Ecto neural progenitor cell (in vitro differentiated cells): ENCODE measurements at places on chromosomes 4 and X.

GRCh38 chr4:128163177-128164117 is 102.3 kb downstream of the LARP1B start:
- no peak for DNase-seq

GRCh38 chr4:182838535-182838934 is 78.7 kb downstream of the DCTD start:
- DNase-seq, result no peak

- DNase-seq, result no peak
Observed at GRCh38 chrX:112636288-112636687, 43.5 kb downstream of the LHFPL1 start.

GRCh38 chr4:75141162-75141561 is 208.2 kb downstream of the PARM1 start:
- DNase-seq, result no peak

GRCh38 chrX:84186603-84187532 is 1.1 kb downstream of the RPS6KA6 start:
- DNase-seq, result no peak

GRCh38 chr4:151087467-151087866 is 12.0 kb upstream of the RPS3A start:
- DNase-seq, result no peak

GRCh38 chrX:38357747-38358673 is 5.6 kb downstream of the OTC start:
- DNase-seq, result no peak

DNA sequence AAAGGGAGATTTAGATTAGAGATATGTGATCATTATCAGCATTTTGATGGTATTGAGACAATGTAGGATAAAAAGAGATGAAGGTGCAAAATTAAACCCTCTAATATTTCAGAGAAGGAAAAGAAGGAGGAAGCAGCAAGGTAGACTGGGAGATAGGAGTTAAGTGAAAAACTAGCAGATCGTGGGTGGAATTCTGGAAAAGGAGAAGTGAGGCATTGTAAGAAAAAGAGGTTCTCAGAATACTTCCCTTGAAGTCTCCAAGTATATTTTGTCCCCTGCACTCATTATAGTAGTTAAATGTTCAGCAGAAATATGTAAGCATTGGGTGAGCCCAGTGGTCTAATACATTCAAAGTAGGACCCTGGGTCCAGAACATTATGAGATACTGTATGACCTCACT is 30.3 kb downstream of the COPS4 start:
- no peak for DNase-seq

GRCh38 chr4:146545102-146545501 is 23.4 kb upstream of the SLC10A7 start:
- no peak for DNase-seq

GRCh38 chr4:137644201-137644600 is 111.9 kb upstream of the PCDH18 start:
- DNase-seq, result no peak

DNA sequence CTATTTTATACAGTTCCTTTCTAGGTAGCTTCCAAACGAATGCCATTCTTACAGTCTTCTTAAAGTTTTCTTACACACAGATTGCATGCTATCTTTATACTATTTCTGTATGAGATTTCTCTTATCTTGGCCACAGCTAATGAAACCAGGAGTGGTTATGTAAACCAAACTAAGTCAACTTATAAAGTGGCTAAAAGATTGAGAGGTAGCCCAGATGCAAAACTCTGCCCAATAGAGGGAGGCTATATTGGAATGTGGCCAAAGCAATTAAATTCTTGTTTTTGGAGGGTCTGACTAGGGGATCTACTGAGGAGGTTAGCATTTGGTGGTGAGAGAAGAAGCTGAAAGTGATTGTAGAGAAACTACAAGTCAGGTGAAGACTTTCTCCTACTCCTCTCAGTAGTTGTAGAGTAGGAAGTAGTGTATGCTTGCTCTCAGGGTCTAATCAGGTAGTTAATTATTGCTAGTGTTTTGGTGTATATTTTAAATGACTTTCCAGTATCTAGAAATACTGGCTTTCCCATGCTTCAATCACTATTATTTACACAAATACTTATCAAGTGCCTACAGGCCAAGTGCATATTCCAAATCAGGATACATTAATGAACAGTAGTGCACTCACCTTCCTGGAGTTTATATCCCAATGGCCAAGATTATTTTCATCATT is 104.2 kb upstream of the HPGD start:
- no peak for DNase-seq

DNA sequence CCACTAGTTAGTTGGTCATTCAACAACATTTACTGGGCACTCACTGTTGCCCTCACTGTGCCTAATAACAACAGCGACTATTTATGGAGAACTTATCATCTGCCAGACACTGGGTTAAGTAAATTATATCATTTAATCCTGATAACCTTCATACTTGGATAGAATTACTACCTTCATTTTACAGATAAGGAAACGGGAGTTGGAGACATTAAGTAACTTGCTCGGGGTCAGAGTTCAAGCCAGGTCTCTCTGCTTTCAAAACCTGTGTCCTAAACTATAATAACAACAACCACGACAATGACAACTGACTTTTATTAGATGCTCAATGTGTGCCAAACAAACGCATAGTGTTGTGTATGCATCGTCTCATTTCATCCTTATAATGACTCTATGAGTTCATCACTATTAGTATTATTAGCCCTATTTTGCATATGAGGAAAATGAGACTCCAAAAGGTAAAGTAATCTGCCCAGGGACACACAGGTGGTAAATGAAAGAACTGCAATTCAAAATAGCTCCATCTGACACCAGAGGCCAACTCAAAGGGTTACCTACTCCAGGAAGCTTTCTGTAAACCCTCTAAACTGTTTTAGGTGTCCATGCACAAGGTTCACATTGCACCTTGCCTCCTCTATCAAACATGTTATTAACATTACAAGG is 98.4 kb upstream of the ACSL4 start:
- DNase-seq, result no peak

GRCh38 chr4:11615601-11616000 is 186.9 kb upstream of the HS3ST1 start:
- no peak for DNase-seq

DNA sequence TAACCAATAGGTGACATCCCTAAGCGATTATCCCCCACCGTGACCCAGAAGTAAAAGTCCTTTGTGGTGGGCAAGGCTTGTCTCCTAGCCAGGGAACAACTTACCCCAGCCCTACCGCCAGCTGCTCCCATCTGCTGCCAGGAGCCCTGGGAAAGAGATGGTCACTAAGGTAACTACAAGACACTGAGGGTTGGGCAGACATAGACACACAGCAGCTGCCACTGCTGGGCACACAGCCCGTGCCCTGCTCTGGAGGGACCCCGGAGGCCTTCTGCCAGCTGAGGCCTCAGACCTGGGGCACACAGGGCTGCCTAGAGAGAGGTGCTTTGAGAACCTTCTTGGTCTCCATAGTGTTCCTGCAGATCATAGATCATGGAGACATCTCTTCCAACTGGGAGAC is 53.0 kb upstream of the PROM1 start:
- no peak for DNase-seq

GRCh38 chr4:1404573-1405253 is 1.5 kb downstream of the NKX1-1 start:
- DNase-seq, result peak; percentile 42

DNA sequence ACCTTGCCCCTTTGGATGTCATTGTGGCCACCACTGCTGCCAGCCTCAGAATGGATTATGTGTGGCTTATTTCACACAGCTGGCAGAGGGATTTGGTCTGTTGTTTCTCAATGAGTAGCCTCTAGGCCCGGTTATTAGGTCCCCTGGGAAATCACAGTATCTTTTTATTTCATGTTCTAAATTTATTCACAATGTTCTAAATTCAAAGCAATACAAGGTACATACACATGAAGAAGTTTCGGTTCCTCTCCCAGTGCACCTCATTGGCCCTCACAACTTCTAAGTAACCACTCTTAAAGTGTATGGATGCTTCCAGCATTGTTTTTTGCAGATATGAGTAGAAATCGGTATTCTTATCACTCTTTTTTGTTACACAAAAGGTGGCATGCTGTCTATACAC is 262.7 kb downstream of the RCHY1 start:
- DNase-seq, result no peak

GRCh38 chr4:94426783-94427182 is 25.0 kb upstream of the PDLIM5 start:
- no peak for DNase-seq

DNA sequence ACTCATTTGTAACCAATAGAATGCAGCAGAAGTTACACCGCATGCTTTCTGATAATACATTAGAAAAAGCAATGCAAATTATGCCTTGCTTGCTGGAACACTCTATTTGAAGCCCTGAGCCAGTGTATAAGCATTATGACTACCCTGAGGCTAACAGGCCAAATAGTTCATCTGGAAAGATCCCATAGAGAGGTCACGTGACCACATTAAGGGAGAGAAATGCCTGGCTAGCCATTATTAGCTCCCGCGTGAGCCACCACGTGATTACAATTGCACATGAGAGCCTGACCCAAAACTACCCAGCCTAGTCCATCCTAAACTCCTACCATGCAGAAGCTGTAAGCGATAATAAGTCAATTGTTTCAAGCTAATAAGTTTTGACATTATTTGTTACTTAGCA is 472.9 kb upstream of the GALNTL6 start:
- no peak for DNase-seq

DNA sequence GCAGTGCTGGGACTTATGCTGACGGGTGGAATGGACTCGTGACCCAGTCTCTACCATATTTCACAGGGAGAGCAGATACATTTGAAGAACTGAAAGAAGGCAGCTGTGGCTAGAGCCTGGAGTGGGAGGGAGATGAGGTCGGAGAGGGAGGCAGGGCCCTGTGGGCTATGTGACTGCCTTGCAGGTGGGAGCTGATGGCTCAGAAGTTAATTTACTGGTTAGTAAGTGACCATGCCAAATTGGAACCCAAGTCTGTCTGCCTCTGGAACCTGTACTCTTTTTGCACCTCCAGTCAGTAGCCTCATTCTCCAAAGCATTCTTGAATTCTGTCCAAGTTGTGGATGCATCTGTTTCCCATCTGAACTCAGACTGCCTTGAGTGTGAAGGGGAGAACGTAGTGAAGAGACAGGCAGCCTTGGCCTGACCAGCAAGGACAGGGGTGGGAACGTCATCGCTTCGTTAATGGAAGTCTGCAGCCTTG is 92.3 kb downstream of the REPS2 start:
- DNase-seq, result no peak

DNA sequence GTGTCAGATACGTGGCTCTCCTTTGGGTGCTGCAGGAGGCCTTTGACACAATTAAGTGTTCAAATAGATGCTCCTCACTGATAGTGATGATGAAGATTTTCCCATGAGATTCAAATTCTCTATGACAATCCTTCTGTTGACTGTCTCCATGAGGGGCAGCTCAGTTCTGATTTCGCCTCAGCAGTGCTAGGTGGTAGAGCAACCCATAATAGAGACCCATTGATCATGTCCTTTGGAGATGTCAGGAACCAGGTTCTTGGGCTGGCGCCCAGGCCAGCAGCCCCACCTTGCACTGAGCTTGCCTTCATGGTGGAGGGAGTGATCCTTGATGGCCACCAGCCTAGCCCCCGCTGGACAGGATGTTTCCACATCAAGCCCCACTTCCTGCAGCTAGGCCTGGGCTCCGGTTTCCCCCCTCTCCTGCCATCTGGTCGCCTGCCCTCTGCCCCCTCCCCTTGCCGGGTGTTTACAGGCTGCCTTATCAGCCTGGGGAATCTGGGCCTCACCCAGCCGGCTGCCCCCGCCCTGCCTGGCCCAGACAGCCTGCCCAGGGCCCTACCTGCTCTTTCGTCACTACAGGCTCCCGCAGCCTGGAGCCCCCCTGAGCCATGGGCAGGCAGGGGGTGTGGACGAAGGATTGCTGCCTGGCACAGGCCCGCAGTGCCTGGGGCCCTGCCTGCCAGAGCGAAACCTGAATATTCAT is 12.6 kb downstream of the ELF4 start:
- DNase-seq, result no peak

GRCh38 chr4:7845493-7846128 is 94.0 kb downstream of the AFAP1 start:
- DNase-seq, result no peak

DNA sequence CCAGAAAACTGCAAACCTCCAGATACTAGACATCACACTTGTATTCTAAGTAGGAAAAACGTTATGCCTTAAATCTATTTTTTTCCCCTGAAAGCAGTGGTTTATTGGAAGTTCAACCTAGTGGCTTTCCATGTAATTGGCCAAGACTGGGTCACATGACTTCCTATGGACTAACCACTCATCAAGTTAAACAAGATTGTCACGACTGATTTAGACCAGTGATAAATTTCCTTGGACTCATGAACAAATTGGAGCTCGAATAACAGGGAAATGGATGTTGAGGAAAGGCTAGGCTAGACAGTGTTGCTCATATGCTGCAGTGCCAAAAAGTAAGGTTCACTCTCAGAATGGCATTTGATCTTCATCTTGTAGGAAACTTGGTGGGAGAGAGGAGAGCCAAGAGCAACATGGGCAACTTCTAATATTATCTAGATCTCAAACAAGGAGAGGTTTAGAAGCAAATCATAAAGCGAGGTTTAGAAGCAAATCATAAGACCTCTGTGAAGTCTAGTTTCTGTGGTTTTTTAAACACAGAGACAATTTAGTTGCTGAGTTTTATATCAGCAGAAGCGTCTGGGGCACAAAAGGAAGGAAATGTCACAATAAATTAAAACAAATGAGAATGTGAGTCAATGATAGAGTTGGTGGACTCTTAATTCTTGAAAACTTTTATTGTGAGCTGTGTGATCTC is 165.6 kb upstream of the BOD1L1 start:
- no peak for DNase-seq

DNA sequence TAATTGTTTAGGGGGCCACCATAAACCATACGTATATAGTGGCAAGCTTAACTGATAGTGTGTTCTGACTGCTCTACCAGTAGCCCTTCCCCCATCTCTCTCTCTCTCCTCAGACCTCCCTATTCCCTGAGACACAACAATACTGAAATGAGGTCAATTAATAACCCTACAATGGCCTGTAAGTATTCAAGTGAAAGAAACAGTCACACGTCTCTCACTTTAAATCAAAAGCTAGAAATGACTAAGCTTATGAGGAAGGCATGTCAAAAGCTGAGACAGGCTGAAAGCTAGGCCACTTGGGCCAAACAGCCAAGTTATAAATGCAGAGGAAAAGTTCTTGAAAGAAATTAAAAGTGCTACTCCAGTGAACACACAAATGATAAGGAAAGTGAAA is 78.0 kb downstream of the PRDM5 start:
- no peak for DNase-seq

DNA sequence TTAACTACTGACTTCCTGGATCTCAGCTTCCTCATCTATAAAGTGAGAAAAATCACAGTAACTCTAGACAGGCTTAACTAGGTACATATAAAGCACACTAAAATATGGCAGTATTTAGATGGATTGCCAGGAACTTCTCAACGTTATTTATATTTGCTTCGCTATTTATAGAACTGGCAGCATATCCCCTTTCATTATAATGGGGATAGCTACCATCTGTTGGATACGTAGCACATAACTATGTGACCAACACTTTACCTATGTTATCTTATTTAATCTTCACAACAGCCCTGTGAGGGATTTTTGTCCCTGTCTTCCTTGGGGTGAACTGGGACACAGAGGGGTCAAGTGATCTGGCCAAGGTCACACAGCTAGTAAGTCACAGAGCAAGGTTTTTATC is 64.6 kb downstream of the ENPEP start:
- DNase-seq, result no peak
